Left lung (tissue), 14 donors: ENCODE measurements at places on chromosomes 12 and 14. TPM values are rescaled to one million over a fixed set of nuclear protein-coding genes. Genes with fewer than 3 reads are reported as not detected.

Gene PTPN6
- 145 TPM for total RNA-seq

Gene NUAK1
- total RNA-seq, result 11.7 TPM

Gene FAM222A
- total RNA-seq, result 3.1 TPM

Gene TAS2R19
- 3.3 TPM for total RNA-seq

Gene SLC6A12
- total RNA-seq, result 4.7 TPM

Gene LIN52
- total RNA-seq, result 12.0 TPM
